Fibroblast of skin of abdomen (primary cell): ENCODE measurements at places on chromosomes 2 and 18.

- no peak for DNase-seq
Observed at GRCh38 chr18:3892152-3892551, 442.2 kb downstream of the TGIF1 start.

- DNase-seq, result peak; percentile 16
Observed at GRCh38 chr2:29238497-29238896, 123.3 kb downstream of the CLIP4 start.

DNA sequence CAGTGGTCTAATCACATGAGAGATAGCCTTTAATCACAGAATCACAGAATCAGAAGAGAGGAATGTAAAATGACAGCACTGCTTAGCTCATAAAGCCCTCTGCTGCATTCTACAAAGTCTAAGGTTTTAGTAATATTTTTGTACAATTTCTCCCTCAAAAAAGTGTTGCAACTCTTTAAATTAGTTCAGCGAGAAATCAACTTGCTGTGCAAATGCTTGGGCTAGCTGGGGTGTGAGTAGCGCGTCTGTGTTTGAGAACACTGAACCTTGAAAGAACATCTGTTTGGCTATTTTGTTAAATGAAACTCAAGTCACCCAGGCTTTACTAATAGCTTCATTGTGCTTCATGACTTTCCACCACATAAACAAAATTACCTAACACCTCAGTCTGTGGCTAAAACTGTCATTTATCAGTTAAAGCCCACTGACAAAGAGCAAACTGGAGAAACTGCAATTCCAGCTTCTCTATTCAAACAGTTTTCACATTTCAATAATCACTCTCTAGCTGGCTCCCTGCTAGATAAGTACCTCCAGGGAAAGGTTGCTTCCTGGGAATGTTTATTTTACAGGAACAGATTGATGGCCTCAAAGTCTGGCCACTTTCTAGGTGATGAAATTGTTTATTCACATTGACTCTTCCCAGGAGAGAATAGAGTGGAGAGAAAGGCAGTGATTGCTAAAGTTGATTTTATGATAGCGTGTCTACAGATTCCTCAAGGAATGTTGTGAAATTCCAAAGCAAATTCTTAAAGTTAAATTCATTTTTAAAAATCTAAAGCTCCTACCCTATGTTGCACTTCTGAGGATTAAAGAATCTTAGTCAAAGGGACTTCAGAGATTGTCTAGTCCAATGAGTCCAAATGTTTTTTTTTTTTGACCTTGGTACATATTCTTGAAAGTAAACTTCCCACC lies 36.0 kb upstream of the STAT1 start:
- DNase-seq, result peak; percentile 96

GRCh38 chr2:101773137-101773536 lies 75.6 kb downstream of the MAP4K4 start:
- no peak for DNase-seq

DNA sequence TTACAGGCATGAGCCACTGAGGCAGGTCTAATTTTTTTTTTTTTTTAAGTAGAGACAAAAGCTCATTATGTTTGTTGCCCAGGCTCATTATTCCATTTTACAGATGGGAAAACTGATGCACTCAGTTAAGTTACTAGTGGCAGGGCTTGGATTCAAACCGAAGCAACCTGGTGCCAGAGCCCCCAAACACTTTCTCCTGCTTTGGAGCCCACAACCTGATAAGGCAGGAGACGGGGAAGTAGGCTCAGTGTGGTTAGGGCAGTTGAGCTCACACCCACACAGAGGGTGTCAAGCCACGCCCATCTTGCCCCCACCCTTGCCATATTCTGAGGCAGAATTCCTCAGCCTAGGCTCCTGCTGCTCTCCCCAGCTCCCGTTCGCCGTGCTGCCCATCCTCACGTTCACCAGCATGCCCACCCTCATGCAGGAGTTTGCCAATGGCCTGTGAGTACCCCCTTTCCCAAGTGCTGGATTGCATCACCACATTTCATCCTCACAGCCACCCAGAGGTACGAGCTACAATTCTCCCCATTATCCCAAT lies 5.8 kb upstream of the CTDSP1 start:
- no peak for DNase-seq

DNA sequence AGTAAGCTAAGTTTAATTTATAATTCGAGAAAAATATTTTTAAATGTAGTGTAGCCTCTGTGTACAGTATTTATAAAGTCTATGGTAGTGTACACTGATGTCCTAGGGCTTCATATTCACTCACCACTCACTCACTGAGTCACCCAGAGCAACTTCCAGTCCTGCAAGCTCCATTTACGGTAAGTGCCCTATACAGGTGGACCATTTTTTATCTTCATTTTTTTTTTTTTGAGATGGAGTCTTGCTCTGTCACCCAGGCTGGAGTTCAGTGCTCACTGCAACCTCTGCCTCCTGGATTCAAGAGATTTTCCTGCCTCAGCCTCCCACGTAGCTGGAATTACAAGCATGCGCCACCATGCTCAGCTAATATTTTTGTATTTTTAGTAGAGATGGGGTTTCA lies 104.2 kb downstream of the PDCL3 start:
- no peak for DNase-seq

- no peak for DNase-seq
Observed at GRCh38 chr2:99181624-99182000, 628 bp downstream of the MRPL30 start.

DNA sequence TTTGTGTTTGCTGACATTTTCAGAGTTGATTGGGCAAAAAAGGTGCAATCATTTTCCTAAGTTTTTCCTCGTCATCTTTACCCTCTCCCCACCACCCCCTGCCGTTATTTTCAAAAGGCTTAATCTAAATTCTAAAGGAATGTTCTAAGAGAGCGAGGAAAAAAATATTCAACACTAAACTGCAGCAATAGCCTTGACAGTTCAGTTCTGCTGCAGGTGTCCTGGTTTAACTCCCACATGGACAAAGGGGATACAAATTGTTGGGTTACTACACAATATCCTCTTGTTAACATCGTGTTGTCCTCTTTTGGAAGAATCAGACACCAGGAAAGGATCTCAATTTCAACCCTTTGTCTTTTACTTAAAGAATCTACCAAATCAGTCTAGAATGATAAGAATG lies 696.5 kb downstream of the NRXN1 start:
- DNase-seq, result no peak

- DNase-seq, result peak; percentile 35
Observed at GRCh38 chr2:209471037-209471436, 47.2 kb downstream of the MAP2 start.

DNA sequence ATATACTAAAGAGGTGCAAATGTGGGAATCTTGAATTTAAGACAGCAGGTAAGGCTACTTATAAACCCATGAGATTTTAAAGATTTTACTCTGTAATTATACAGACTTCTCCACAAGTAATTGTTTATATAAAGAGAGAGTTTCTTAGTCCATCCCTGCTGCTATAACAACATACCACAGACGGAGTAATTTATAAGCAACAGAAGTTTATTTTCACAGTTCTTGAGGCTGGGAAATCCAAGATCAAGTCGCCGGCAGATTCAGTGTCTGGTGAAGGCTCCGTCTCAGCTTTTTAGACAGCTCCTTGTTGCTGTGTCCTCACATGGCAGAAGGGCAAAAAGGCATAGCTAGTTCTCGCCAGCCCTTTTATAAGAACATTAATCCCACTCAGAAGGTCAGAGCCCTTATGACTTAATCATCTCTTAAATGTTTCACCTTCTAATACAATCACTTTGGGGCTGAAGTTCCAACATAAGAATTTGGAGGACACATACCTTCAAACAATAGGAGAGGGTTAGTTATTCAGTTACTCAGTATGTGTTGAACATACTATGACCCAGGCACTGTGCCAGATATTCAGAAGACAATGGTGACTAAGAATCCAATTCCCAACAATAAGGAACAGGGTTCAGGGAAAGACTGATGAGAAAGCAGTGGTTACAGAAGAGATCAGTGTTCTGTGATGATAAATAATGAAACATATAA lies 466.0 kb downstream of the RIT2 start:
- no peak for DNase-seq

- DNase-seq, result no peak
Observed at GRCh38 chr2:65917986-65918385, 485.6 kb upstream of the SPRED2 start.

GRCh38 chr2:234879671-234880455 lies 72.0 kb upstream of the SH3BP4 start:
- DNase-seq, result peak; percentile 50
